ENCODE measurements at places on chromosomes 16 and 17.

DNA sequence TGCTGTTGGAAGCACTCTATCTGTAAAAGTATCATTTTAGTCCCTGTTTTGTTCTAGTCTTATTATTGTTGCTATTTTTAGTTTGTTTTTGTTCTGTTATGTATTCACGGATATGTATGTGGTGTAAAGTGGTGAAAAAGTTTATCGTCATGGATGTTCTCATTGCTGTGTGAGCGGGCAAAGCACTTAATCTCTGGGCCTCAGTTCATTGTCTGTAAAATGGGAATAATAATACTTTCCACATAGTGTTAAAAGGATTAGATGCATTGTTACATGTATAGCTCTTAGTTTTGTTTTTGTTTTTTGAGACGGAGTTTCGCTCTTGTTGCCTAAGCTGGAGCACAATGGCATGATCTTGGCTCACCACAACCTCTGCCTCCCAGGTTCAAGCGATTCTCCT lies 19.8 kb downstream of the TAOK1 start:
- no peak for DNase-seq

- DNase-seq = no peak
Measured at GRCh38 chr16:84247331-84247730, 7.5 kb upstream of the KCNG4 start.

- DNase-seq = no peak
Measured at GRCh38 chr17:60508384-60508980, 17.6 kb downstream of the APPBP2 start.

GRCh38 chr16:21159281-21159951 lies 942 bp downstream of the LDAF1 start:
- DNase-seq = peak; percentile 29

DNA sequence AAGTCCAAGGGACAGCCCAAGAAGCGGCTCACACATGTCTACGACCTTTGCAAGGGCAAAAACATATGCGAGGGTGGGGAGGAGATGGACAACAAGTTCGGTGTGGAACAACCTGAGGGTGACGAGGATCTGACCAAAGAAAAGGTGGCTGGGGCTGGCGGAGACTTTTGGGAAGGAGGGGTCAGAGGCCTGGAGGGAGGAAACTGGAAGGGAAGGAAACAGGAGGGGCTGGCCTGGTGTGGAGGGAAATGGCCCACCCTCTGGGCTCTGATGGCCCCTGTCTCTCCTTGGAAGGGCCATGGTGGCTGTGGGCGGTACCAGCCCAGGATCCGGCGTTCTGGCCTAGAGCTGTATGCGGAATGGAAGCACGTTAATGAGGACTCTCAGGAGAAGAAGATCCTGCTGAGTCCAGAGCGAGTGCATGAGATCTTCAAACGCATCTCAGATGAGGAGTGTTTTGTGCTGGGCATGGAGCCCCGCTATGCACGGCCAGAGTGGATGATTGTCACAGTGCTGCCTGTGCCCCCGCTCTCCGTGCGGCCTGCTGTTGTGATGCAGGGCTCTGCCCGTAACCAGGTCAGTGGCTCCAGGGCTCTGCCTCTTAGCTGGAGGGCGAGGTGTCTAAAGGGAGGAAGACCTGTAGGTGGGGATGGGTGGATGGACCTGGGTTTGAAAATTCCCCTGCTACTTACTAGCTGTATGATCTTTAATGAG lies 12.5 kb downstream of the POLR2A start:
- DNase-seq = no peak

GRCh38 chr17:82247856-82248671 lies 19.2 kb downstream of the SLC16A3 start:
- DNase-seq = no peak

DNA sequence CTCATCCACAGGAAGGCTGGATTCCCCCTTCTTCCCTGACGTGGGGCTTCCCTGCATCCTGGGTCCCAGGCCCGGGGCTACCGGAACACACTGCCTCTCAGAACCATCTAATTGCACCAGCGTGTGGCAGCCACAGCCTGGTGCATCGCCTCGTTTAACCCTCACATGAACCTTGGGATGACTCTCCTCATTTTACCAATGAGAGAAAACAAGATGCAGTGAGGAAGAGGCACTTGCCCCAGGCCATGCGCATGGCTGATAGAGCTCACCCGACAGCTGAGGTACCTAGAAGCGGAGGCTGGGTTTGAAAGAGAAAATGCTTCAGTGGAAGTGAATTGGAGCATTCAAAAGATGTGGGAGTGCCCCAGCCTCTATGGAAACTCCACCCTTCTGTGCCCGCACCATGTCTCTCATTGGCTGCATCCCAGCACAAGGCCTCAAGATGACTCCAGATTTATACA lies 162.3 kb downstream of the KATNIP start:
- DNase-seq = no peak
